ENCODE measurements at places on chromosomes 13 and 19.

DNA sequence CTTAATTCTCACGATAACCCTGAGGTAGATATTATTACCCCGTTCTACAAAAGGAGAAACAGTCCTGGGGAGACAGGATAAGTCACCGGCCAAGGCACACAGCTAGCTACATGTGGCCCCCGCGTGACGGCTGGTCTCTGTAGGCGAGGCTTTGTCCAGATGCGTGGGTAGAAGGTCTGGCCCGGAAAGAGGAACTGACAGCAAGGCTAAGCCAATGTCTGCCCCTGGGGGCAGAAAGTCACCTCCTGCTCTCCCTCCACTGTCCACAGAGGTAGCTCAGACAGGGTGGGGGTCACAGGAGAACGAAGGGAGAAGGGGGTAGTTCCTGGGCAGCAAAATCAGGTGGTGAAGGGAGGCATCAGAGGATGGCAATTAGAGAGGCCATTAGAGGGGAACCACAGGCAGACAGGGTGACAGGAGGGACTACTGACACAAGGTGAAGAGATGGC is 1.8 kb downstream of the APOC4 start:
- DNase-seq, result no peak

DNA sequence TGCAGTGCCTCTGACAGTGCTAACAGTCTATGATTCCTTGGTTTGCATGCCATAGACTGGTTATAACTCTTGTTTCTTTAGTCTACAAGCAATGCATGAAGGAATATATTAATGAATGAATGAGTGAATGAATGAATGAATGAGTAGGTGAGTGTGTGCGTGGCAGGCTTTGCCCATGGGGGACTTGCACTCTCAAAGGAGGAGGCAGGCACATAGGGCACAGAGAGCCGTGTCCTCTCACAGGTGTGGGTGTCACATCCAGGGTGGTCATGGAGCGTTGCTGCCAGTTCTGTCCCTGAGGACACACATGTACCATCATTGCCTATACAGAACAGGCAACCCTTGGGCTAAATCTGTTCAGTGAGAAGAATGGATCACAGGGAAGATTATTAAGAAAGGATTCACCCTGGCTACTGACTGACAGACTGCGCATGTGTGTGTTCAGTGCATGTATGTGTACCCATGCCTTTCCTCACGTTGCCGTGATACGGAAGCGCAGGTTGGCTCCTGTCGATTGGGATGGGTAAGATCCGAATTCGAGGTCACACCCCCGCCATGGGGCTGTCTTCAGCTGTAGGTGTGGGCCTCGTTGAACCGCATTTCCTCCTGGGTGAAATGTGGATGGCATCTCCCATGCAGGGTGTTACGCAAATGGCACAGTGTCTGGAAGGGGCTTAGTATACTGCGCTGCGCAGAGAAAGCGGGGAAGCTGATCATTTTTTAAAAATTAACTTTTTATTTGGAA is 161.4 kb downstream of the STK24 start:
- DNase-seq, result no peak

DNA sequence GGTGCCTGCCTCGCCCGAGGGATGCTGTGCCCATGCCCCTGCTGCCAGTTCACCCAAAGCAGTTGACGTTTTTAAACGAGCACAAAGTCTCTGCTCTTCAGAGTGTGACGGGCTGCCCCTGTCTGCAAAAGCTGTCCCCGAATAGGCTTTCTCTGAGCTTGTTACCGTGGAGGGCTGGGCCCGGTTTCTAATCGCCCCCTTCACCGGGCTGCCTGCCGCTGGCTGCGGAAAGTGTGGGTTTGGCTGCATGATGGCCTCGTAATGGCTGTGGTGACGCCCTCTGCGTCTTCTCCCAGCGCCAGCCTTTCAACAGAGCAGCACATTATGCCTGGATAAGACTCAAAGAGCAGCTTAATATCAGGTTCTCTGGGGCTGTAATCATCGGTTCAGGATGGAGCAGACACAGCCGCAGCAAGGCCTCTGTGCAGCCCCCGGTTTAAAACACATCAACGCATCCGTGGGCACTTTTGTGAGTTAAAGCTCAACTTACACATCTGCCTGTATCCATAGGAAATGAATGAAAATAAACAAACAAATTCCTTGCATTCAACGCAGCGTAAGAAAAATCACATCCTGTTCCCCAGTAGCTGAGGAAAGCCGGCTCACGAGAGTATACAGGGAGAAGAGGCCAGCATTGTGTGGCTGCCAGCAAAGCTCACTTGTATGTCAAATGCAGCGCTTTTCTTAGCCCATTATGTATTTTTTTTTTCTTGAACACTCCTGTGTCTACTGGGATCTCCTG is 166.4 kb upstream of the SOX1 start:
- DNase-seq, result no peak

DNA sequence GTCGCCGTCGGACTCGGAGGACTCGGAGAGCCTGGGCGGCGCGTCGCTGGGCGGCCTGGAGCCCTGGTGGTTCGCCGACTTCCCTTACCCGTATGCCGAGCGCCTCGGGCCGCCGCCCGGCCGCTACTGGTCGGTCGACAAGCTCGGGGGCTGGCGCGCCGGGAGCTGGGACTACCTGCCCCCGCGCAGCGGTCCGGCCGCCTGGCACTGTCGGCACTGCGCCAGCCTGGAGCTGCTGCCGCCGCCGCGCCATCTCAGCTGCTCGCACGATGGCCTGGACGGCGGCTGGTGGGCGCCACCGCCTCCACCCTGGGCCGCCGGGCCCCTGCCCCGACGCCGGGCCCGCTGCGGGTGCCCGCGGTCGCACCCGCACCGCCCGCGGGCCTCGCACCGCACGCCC is 2.5 kb upstream of the GRWD1 start:
- DNase-seq, result no peak
